ENCODE measurements at places on chromosomes 4 and X.

- peak; percentile 37 for DNase-seq
Observed at GRCh38 chr4:40199999-40200874, 3.4 kb downstream of the RHOH start.

DNA sequence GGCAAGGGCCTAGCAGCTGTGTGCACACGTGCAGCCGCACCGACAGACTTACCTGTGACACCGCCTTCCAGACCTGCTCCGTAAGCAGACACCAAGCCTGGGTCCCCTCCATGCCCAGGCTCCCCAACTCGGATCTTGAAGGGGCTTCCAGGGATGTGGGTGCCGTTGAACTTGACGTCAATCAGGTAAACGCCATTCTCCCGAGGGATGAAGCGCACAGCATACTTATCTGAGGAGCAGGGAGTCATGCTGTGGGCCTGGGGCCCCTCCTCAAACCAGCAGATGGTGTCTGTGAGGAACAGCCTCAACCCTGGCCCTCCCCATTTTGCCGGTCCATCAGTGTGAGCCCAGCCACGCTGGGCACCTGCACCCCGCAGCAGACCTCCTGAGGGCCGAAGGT is 24.5 kb downstream of the FLNA start:
- DNase-seq: no peak

DNA sequence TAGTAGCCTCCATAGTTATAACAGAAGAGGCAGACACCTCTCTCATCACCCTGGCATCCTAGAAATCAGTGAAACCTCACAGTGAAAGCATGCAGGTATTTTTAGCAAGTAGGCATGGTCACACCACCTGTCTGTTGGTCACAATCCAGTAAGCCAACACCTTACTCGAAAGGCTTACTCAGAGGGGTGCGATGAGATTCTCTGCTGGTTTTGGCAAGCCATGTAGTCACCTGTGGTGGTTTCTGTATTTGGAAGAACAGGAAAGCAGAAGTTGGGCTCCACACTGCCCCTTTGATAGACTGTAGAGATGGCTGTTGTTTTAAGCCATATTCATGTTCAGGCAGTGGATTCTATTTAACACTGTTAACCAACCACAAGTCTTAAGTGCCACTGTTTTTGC is 134.7 kb downstream of the DCLK2 start:
- DNase-seq: no peak

DNA sequence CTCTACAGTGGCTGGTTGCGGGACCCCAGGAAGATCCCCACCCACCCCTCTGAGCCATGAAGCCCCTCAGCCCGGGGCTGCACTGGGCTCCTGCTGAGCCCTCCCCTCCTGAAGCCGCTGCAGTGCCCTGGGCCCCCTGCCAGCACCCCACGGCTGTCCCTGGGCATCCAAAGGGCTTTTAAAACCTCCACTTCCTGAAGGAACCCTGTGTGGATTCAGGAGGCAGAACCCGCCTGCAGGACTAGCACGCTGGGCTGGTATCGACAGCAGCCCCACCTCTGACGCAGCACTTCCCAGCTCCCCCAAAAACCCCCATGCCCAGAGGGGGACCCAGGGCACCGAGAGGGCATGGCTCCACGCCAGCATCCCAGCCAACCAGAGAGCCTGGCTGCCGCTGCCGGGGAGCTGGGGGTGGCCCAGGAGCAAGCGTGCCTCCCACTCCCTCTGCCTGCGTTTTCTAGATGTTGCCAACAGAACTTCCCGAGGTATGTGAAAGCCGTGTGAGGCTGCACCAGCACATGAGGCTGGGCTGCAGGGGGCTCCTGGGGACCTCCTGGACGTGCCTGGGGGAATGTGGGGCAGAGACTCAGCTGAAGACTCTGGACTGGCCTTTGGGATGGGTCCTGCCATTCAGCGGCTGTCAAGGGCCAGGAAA is 6.3 kb downstream of the MXD4 start:
- DNase-seq: no peak

DNA sequence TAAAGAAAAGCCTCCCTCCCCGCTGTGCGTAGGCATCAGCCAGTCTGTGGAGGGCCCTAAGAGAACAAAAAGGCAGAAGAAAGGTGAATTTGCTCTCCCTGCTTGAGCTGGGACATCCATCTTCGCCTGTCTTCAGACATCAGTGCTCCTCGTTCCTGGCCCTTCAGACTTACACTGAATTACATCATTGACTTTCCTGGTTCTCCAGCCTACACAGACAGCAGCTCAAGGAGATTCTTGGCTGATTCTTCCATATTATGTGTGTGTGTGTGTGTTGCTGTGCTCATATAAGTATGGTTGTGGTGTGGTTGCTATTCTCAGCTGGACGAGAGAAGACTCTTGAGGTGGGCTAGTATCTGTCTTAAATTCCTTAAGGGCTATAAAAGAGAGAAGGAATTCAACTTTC is 35.5 kb upstream of the CD99L2 start:
- DNase-seq: no peak

GRCh38 chr4:155072417-155072816 is 136.0 kb upstream of the NPY2R start:
- DNase-seq: no peak

DNA sequence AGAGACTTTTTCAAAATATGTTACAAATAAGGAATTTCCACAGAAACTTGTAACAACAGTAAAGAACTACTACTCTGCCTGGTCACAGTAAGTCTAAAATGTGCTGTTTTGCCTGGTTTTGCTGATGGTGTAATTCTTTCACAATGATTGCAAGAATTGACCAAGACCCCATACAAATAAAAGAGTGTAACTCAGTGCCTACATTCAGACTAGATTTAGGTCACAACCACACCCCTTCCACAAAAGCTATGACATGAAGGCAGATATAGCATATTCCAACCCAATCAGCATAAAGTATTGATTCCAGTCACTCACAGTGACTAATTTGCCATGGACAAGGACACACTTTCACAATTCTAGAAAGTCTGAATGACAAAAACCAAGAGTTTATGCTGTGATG is 53.7 kb upstream of the TMPRSS11F start:
- DNase-seq: no peak

DNA sequence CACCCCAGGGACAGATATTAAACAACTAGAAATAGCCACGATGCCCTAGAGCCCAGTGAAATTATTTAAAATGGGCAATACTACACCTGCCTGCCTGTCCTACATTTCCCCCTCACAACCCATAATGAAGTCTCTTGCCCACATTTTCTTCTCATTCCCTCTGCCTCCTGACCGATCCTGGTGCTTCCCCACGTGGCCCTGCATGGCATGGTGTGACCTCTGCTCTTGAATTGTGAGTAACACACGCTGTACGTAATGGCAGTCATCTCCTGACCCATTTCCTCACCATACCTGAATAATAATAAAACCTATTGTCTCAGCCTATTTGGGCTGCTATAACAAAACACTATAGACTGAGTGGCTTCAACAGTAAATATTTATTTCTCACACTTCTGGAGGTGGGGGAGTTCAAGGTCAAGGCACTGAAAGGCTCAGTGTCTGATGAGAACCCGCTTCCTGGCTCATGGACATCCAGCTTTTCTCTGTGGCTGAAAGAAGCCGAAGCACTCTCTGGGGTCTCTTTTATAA is 77.0 kb upstream of the ENPP6 start:
- no peak for DNase-seq

GRCh38 chrX:37922928-37923327 is 75.6 kb upstream of the DYNLT3 start:
- DNase-seq: no peak

GRCh38 chrX:41561045-41561444 is 113.9 kb downstream of the NYX start:
- no peak for DNase-seq

DNA sequence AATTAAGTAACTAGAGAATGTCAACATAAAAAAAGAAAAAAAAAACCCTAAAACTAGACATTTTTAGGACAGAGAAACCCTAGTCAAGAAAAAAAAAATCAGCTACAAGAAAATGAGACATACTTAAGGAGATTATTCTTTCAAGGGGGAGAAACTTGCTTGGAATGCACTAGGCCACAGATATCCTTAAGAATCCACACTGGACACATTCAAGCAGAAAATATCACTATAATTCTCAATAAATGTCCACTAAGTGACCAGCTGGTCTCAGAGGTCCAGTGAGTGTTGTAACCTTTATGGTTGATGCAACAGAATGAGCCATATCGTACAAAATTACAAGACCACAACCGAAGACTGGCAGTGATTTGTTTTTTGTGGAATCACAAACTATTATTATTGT is 15.6 kb upstream of the IBSP start:
- DNase-seq: no peak

DNA sequence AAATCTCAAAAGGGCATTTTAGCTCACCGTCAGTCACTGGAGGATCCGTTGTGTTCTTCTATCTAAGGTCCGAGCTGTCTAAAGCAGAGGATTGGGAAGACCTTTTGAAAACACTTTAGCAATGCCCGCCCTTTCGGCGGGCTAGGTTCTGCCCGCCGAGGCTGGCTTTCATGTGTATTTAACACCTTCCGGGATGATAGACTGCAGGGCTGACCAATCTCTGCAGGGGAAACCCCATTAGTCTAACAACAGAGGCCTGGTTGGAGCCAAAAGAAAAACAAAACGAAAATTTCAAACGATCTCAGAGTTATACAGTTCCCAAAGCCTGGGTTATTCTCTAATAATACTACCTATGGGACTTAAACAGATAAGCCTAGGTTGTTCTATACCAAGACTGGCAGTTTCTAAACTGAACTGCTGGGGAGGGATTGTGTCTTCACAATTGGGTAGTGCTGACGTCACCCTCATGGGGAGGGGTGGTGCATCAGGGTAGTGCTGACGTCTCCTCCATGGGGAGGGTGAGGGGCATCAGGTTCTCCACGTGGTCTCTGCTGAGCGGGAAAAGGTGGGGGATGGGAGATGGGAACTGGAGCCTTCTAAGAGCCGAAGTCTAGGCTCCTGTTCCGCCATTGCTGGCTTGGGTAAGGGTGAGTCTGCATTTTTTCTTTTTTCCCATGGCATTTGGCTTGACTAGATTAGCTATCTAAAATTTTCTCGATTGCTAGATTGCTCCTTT is 14.8 kb upstream of the CUL4B start:
- no peak for DNase-seq

DNA sequence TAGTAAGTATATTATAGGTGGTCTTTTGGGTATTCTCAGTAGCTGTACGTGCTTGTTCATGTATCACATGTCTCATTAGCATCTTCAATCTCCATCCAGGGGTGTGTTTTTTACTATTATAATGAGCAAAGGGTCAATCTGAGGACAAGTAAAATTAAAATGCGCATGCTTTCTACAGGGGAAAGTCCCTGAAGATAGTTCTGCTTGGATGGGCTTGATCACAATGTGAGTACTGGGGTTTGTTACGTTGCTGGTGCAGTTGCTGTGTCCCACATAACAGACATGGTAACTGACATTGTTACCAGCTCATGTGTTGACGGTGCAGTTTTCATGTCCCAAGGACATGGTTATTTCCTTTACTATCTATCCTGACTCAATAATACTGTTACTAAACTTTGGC is 65.9 kb downstream of the UCHL1 start:
- DNase-seq: no peak

GRCh38 chr4:105715692-105716278 is 7.2 kb downstream of the GSTCD start:
- no peak for DNase-seq

DNA sequence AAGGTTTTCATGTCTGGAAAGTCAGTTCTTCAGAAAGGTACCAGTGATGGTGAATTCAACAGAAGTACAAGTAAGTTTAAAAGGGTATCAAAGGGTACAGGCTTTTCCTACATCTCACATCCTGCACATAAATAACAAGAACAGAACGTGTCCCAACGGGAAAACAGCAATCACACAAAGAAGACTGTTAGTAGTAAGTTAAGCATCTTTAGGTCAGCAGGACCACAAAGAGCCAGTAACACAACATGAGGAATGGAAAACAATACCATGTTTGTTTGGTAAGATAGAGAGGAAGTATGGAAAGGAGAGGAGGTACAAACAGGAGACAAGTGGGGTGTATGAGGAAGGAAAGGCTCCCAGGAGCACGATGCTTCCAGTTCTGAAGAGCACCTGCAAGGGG is 43.2 kb downstream of the SAT1 start:
- DNase-seq: no peak

- DNase-seq: peak; percentile 33
Observed at GRCh38 chrX:118823263-118824172, at the start of gene ZCCHC12. Gene ZCCHC12 (plus strand): TSS chrX:118823824. CDS start chrX:118825245, 1,421 bp downstream.

DNA sequence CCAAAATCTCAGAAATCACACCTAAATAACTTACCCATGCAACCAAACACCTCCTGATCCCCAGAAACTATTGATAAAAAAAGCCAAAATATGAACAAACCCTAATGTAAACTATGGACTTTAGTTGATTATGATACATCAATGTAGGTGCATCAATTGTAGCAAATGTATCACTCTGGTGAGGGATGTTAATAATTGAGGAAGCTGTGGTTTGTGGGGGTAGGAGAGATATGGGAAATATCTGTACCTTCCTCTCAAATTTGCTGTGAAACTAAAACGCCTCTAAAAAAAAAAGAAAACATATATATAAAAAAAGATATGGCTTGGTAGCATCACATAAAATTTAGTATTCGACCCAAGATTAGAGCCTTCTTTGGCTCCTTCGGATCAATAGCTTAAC is 144.3 kb upstream of the CPEB2 start:
- DNase-seq: no peak

DNA sequence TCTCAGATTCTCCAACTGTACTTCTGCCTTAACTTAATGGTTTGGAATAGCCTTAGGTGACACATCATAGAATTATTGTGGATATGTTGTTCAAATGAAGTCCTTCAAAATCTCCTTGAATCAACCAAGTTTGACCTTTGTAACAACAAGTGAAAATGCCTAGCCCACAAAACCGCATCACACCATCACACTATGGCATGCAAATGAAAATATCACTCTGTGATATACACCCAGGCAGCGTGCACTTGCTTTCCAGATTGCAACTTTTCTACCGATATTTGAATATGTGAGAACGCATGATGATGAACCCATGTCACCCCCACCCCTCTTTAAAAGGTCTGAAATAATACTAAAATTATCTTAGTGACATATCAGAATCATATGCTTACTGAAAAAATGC is 656.7 kb downstream of the GABRG1 start:
- DNase-seq: no peak

GRCh38 chr4:112422644-112423043 is 93.3 kb downstream of the NEUROG2 start:
- DNase-seq: no peak

DNA sequence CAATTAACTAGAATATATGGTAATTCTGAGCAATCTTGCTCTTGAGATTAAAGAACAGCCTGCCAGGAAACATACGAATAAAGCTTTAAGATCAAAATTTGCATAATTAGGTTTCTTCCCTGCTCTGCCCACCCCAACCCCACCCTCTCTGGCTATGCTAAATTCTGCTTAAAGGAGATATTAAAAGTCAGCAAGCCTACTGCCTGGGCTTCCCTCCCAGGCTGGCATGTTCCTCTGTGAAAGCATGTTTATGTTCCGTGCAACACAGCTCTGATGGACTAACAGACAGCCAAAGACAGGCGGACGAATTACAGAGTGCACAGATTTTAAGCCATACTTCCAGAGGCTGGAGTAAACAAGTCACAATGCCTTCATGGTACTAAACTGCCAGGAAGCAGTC is 28.4 kb downstream of the CD99L2 start:
- DNase-seq: no peak

- DNase-seq: no peak
Observed at GRCh38 chr4:173218411-173219125, 50.0 kb downstream of the GALNT7 start.
